ENCODE measurements at places on chromosomes 11 and 22. TPM values are rescaled to one million over a fixed set of nuclear protein-coding genes. Genes with fewer than 3 reads are reported as not detected.

CSNK2A3 gene
- 1.6 TPM for total RNA-seq

ZFTA gene
- total RNA-seq: 1.7 TPM

GRCh38 chr11:9784602-9785315, 120.9 kb downstream of the SWAP70 start:
- peaks cover 5% of the 10 kb centered on the region for H3K36me3 ChIP-seq
- no peak overlapping the region for H3K4me3 ChIP-seq
- no peak overlapping the region for H3K27ac ChIP-seq
- H3K4me1 ChIP-seq: no peaks in the 10 kb centered on the region
- no peak for DNase-seq

GRCh38 chr22:29230972-29231875, 25.5 kb downstream of the EMID1 start:
- H3K4me1 ChIP-seq: no peaks in the 10 kb centered on the region
- no peak for DNase-seq
- no peak overlapping the region for H3K27ac ChIP-seq
- no peaks in the 10 kb centered on the region for H3K27me3 ChIP-seq
- H3K4me3 ChIP-seq: no peak overlapping the region

GRCh38 chr11:115051938-115052590, 373.7 kb downstream of the NXPE2 start:
- H3K4me1 ChIP-seq: no peaks in the 10 kb centered on the region
- H3K27me3 ChIP-seq: no peaks in the 10 kb centered on the region
- DNase-seq: no peak
- no peaks in the 10 kb centered on the region for H3K36me3 ChIP-seq

Measured in CD4-positive, alpha-beta memory T cell (primary cell).